Activated naive CD8-positive, alpha-beta T cell treated with anti-CD3 and anti-CD28 coated beads, Interleukin-2, amount 10 ng/mL, durations not matched to agents 7 days and 5 days (primary cell): ENCODE measurements at places on chromosomes 2 and 18.

GRCh38 chr2:156136566-156136965 lies 196.0 kb downstream of the NR4A2 start:
- no peak for DNase-seq

- peak; percentile 30 for DNase-seq
Observed at GRCh38 chr18:61635901-61636528, 256.8 kb downstream of the RNF152 start.

GRCh38 chr2:77519888-77520506 lies 2.2 kb downstream of the LRRTM4 start:
- no peak for DNase-seq

DNA sequence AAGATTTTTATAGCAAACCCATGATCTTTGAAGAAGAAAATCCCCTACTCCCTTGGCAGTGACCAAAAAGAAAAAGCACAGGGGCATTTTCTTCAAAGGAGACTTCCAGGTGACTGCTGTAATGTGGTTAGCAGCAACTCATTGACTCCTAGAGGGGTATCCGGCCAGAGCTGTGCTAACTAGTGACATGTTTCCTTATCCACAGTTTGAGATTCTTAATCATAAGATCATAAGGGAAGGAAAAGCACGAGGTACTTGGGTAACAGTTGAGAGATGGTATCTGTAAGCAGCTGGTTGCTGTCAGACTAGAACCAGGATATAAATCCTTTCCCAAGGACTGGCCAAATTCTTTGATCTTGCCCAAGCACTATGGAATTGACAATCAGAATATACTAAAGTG lies 124.7 kb downstream of the MREG start:
- no peak for DNase-seq
